SW480 (cell line): ENCODE measurements at places on chromosomes 12 and 14.

GRCh38 chr14:101478796-101479410 is 82.4 kb upstream of the DIO3 start:
- DNase-seq: no peak

DNA sequence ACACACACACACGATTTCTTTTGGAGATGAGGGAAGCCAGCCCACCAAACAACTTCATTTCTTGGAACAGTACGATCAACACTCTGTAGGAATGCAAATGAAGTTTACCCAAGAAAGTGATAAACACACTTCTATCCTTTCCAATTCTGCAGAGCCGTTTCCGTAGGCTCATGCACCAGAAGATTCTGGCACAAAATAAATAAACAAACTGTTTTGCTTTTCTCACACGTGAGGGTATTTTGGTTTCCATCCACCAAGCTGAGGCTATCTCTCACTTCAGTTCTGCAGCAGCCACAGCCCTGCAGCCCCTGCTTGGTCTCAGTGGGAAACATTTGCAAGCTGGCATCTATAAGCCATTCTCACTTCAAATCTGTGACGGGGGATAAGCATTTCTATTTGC is 15.3 kb upstream of the TSPAN11 start:
- no peak for DNase-seq

DNA sequence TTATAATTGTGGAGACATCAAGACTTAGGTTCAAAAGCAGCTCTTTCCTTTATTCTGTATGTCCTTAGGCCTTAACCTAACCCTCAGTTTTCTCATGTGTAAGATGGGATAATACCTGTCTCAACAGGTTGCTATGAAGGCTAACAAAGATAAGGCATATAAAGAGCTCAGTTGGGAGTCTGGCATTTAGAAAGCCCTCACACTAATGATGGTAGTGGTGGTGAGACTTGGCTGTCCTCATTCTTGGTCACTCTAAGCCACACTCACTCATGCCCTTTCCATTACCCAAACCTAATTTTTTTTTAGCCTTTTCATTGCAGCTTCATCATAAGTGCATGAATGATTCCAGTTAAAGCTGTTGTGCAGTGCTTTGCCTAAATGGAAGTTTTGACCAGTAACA is 137.3 kb downstream of the TGFB3 start:
- no peak for DNase-seq

GRCh38 chr12:6266971-6267721 is 43.3 kb upstream of the PLEKHG6 start:
- DNase-seq: peak; percentile 97

DNA sequence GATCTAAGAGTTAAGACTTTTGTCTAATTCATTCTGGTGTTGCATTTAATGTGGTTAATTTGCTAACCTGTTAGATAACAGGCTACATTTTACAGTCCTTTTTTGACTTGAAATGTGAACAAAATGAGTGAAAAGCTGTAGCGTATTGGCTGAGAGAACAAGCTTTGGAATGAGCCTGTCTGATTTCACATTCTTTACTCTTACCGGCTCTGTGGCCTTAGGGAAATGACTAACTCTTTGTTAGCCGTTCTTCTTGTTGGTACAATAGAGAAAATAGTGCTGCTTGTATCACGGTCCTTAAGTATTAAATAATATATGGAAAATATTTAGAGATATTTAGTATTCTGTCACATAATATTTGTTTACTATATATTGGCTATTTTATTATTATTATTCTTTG is 1.9 kb downstream of the MNAT1 start:
- no peak for DNase-seq

GRCh38 chr14:66233591-66233990 is 252.6 kb upstream of the CCDC196 start:
- no peak for DNase-seq
